Parietal lobe (tissue), 2 donors: ENCODE measurements at places on chromosomes 2 and 18. TPM values are rescaled to one million over a fixed set of nuclear protein-coding genes. Genes with fewer than 3 reads are reported as not detected.

Gene ANKRD30BL
- 47.0 TPM for total RNA-seq

Gene MYOM1
- 2.2 TPM for total RNA-seq

Gene LYPD6B
- 13.8 TPM for total RNA-seq

Gene GALNT13
- 29.1 TPM for total RNA-seq

Gene PER2
- 10.0 TPM for total RNA-seq
